Myocyte (in vitro differentiated cells): ENCODE measurements at places on chromosomes 1 and 21.

- DNase-seq, result no peak
These were observed 8.1 kb upstream of the RNF187 start for GRCh38 chr1:228478912-228479711.

GRCh38 chr1:209983953-209984352 lies 45.9 kb downstream of the SYT14 start:
- no peak for DNase-seq

DNA sequence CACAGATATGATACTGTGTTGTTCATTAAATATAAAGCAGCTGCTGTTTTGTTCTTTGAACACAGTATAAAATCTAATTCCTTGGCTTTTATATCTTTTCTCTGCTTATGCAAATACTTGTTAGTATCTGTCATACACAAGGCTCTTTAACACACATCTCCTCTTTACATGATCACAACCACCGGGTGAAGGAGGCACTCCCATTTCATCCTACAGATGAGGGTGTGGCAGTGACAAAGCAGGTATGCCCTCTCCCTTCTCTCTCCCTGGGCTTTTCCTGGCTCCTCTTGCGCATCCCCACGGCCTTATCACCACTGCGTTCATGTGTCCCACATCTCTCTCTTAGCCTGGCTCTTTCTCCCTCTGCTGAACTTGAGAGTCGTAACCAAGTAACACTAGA lies 38.2 kb downstream of the JUN start:
- no peak for DNase-seq

- DNase-seq, result no peak
These were observed 1383.7 kb downstream of the MRPL39 start for GRCh38 chr21:24223624-24224023.

GRCh38 chr1:202193614-202194327 lies at the start of gene LGR6:
LGR6 (plus strand) TSS chr1:202193799; CDS start chr1:202193990, 191 bp downstream.
- no peak for DNase-seq

- DNase-seq, result no peak
These were observed 23.1 kb upstream of the PPT1 start for GRCh38 chr1:40120128-40120527.
